ENCODE measurements at places on chromosomes 2 and 18. TPM values are rescaled to one million over a fixed set of nuclear protein-coding genes. Genes with fewer than 3 reads are reported as not detected.

ALPG gene
- not detected for total RNA-seq

- no peak for DNase-seq
Observed at GRCh38 chr2:46469700-46470099, 9.7 kb upstream of the TMEM247 start.

- DNase-seq = no peak
Observed at GRCh38 chr2:11310212-11310611, 34.2 kb downstream of the ROCK2 start.

DNA sequence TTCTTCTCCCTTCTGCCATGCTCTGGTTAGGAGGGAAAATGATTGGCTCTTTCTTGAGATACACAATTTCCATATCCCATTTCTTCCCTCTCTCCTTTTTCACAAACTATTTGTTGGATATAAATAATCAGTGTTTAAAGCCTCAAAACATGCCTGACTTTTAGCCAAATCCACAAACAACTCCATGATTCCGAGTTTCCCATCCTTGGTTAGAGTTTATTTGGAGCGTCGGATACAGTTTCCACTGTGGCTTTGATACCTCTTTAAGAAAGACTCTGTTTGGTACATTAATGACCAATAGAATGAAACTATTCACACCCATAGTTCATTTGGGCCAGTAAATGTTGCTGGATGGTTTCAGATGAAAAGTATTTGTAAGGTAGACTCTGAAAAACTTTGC is 5.9 kb upstream of the FHL2 start:
- no peak for DNase-seq

DNA sequence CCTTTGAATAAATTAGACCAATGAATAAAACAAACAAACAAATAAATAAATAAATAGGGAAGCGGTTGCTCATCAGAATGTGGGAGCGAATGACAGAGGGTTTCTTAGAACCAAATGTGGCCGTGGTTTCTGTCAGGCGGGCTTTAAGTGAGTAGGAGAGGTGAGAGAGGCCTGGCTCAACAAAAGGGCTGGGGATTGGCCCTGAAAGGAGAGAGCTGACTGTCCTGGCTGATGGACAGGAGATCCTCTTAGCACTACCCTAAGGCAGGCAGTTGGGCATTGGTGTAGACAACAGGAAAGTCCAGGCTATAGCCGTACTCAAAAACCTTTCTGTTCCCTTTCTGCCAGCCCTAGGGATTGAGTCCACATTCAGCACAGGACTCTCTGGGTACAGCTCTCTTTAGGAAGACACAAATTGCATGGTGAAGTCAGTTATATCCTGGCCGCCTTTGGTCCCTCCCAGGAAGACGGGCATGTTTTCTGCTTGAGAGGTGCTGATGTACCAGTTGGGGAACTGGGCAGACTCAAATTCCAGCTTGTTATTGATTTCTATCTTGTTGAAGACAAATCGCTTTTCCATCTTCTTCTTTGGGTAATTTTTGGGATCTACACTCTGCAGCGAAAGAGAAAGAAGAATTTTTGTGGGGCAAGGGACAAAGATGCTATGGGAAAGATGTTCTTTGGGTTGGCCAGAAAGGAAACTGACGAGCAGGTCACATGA is 6.5 kb downstream of the IL1B start:
- no peak for DNase-seq

GTF2A1L gene
- not detected for total RNA-seq

DNA sequence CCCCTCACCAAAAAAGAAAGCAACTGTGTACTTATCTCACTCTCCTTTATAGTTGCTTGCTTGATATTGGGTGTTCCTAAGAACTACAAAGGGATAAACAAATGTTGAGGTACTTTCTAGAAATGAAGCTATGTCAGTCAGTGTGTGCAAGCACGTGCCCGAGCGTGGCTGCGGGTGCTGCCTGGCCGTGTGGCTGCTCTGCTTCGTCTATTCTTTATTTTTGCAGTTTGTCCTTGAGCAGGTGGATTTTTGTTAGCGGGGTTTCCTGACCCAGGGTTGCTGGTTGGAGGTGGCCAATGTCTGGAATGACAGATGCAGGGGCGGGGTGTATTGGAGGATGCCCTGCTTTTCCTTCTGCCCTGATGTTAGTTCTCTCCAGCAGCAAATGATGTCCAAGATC is 62.6 kb downstream of the ACOXL start:
- no peak for DNase-seq

DNA sequence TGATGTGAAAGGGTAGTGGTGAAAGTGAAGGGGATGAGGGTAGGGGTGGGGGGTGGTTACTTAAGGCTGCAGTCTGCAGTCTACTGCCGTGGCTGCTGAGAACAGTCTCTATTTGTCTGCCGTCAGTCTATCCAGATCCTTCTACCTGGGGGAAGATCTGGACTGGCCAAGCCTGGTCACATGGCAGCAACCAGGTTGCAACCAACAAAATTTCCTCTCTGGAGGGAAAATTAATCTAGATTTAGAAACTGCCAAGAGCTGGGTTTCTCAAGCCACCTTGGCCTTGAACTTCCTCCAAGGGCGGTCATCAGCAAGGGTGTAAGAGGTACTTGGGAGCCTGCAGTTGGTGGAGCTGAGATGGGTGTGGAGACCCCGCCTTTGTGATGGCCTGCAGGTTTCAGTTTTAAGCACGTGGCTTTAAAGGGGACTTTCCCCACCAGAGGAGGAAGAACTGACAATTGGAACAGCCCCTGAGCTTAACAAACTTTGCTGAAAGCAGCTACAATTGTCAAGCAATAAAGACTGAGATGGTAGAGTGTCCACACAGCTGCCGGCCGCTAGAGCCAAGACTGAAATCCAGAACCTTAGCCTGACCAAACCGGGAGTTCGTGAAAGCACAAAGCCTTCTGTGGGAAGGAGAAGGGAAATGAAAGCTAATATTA is 31.4 kb upstream of the KCMF1 start:
- DNase-seq = no peak

ALPI gene
- 0.33 TPM for total RNA-seq

C2orf72 gene
- 7.2 TPM for total RNA-seq

DNA sequence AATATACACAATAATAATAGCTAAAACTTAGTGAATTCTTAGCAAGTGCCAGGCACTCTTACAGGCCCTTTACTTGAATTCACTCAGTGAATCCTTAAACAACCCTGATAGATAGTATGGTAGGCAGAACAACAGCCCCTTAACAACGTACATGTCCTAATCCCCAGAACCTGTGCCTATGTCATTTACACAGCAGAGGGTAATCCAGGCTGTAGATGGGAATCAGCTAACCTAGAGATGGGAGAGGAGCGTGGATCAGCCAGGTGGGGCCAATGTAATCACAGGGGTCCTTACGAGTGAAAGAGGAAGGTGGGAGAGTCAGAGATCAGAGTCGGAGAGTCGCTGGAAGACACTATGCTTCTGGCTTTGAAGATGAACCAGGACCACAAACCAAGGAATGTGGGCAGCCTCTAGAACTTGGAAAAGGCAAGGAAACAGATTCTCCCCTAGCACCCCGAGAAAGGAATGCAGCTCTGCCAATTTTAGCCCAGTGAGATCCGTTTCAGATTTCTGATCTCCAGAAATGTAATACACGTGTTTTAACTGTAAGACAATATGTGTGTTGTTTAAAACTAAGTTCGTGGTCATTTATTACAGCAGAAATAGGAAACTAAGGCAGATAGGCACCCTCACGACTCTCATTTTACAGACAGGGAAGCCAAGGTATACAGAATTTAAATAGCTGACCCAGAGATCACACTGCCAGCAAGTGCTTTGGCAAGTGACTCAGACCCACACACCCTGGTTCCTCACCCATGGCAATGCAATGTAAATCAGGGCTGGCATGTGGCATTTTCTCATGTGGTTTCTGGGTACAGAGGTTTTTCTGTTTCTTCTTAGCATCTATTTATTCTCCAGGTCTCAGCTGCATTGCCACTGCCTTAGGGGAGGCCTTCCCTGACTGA is 68.9 kb downstream of the DOCK10 start:
- DNase-seq = no peak

BUB1 gene
- total RNA-seq = 0.66 TPM

DNA sequence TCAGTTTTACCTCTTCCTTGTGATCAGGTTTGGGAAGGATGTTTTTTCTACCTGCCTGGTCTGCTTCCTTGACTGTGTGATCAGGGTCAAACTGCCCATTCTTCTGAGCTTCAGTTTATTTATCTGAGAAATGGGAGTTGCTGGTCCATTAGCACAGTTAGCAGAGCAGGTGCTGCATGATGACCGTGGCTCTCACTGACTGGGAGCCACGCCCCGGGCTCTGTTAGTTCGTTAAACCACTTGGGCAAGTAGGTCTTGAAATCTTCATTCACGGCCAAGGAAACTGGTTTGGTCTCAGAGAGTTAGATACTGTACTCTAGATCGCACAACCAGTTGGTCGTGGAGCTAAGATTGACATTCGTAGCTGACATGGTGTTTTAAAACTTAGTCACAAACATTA is 41.7 kb downstream of the INPP5D start:
- no peak for DNase-seq

DNA sequence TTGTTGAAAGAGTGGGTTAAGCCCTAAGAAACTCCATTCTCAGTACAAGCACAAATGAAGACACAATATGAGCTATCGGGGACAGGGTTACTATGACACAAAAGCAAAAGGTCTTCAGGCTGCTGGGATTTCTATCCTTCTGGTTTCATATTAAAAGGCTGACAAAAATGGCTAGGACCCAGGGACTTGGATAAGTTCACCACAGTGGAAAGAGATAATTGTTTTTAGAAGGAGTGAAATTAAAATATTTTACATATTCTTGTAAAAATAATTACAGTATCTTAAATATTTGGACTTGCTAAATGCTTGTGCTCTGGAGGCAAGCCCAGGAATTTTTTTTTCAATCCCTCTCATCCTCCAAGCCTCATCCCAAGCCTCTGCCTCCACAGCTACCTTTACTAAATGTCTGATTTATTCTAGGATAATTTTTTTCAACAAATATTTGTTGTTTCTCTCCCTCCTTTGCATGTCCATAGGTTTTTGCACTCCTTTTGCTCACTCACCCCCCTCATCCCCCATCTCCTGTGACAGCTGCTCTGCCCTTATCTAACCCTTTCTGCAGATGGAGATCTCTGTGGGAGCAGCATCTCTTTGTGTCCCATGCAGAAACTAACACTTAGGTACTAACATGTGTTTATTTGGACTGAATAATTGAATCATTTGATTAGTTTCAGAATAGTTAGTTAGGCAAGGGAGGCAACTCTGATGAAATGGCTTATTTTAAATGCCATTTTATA is 47.8 kb upstream of the NABP1 start:
- DNase-seq = no peak

GRCh38 chr2:218306184-218306920 is 14.0 kb upstream of the TMBIM1 start:
- DNase-seq = no peak

- no peak for DNase-seq
Observed at GRCh38 chr18:59878644-59879043, 21.2 kb upstream of the PMAIP1 start.

- no peak for DNase-seq
Observed at GRCh38 chr2:75716406-75716805, 5.7 kb upstream of the GCFC2 start.

SERPINB7 gene
- total RNA-seq = not detected

DNA sequence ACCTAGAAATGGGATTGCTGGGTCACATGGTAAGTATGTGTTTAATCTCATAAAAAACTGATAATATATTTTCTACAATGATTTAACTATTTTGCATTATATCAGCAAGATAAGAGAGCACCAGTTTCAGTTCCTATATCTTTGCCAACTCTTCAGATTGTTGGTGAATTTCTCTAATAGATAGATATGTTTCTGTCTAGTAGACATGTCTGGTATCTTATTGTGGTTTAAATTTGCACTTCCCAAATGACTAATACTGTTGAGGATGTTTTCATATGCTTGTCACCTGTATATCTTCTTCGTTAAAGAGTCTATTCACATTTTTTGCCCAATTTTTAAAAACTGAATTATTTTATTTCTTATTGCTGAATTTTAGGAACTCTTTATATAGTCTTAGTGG is 113.8 kb upstream of the UXS1 start:
- no peak for DNase-seq

All from breast epithelium (tissue), 4 donors.